Stimulated activated CD4-positive, alpha-beta T cell treated with anti-CD3 and anti-CD28 coated beads, Interleukin-1b, Interleukin-23, amount 100 ng/mL, for 4 hours (primary cell): ENCODE measurements at places on chromosomes 7 and 10.

GRCh38 chr7:150879345-150879744 is 27.0 kb downstream of the AOC1 start:
- DNase-seq, result no peak

GRCh38 chr7:27176524-27176845 is 2.4 kb upstream of the HOXA10 start:
- DNase-seq, result no peak

GRCh38 chr7:37311355-37311754 is 137.3 kb downstream of the ELMO1 start:
- DNase-seq, result no peak

- DNase-seq, result no peak
Measured at GRCh38 chr7:112152186-112152585, 54.0 kb downstream of the DOCK4 start.
